ENCODE measurements at places on chromosomes 6 and 20. TPM values are rescaled to one million over a fixed set of nuclear protein-coding genes. Genes with fewer than 3 reads are reported as not detected.

DNA sequence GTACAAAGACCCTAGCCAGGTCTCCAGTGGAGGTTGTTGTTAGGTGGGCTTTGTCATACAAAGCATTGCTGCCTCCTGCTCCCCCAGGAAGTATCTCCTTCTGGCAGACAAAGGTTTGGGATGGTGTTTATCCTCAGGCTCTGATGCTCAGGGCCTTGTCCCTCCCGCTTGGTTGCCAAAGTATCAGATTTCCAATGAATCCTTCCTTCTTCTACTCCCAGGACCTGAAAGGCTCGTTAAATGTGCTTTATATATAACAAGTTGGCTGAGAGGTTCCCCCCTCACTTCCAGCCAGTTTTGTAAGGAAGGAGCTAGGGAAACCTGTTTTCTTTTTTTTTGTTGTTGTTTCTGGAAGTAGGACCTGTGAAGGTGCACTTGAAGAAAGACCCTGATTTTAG, 14.4 kb downstream of the PTK7 start:
- DNase-seq, result no peak

- no peak for DNase-seq
Measured at GRCh38 chr6:54111341-54112045, at the start of gene MLIP. MLIP (plus strand) TSS chr6:54111443; CDS start chr6:54111480, 37 bp downstream.

- DNase-seq, result peak; percentile 87
Measured at GRCh38 chr6:144286503-144287393, 1.6 kb downstream of the UTRN start.

- no peak for DNase-seq
Measured at GRCh38 chr20:52279706-52280105, 88.1 kb upstream of the ZFP64 start.

LAMA5 gene
- 94.9 TPM for total RNA-seq

GRCh38 chr20:2093159-2093781, 8.4 kb upstream of the STK35 start:
- no peak for DNase-seq

All from adrenal gland (tissue), 19 donors.